ENCODE measurements at places on chromosomes 2 and 18. TPM values are rescaled to one million over a fixed set of nuclear protein-coding genes. Genes with fewer than 3 reads are reported as not detected.

GRCh38 chr18:14941792-14942191 lies 193.8 kb downstream of the ANKRD30B start:
- DNase-seq = no peak

Gene HAAO
- not detected for total RNA-seq

DNA sequence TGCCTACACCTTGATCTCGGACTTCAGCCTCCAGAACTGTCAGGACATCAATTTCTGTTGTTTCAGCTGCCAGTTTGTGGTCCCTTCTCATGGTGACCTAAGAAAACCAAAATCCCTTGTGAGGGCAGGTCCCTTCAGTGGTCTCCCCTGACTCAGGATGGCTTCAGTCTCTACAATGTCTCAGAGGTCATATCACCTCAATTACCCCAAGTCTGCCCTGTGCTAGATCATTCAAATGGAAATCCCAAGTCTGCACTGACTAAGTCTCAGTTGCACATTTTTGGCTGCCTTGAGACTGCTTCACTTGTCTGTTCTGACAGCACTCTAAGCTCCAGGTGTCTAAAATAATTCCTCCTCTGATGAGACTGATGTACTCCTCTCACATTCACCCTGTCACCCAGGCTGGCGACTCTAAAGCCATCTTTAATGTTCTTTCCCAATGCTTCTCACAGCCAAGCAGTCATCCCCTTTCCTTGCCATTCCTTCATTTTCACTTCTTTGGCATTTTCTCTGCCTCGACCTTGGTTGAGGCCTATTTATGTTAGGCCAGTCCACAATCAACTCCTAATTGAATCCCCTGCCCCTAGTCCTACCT lies 470.8 kb downstream of the DLGAP1 start:
- no peak for DNase-seq

Gene NCKAP5
- 6.5 TPM for total RNA-seq

- no peak for DNase-seq
Observed at GRCh38 chr2:217827430-217828201, 175.2 kb downstream of the TNS1 start.

- no peak for DNase-seq
Observed at GRCh38 chr2:237669283-237669627, 41.9 kb downstream of the LRRFIP1 start.

DNA sequence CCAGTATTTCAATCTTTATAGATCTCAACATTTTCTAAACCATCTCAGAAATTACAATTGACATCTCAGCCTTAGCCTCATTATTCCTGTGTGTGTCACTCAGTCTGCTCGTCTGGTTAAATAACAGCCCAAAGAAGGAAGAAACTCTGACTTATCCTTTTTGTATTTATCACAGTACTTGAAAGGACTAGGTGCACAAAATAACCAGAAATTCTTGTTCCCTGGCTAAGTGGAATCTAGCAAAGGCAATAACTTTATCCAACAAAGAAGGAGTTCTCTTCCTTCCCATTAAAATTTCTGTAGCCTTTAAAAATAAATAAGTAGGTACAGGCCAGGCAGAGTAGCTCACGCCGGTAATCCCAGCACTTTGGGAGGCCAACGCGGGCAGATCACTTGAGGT lies 139.9 kb upstream of the PID1 start:
- DNase-seq = no peak

GRCh38 chr18:51074605-51075004 lies 44.6 kb downstream of the SMAD4 start:
- no peak for DNase-seq

- DNase-seq = peak; percentile 18
Observed at GRCh38 chr2:86446060-86446459, 4.9 kb downstream of the KDM3A start.

Gene ZNF396
- total RNA-seq = 1.7 TPM

DNA sequence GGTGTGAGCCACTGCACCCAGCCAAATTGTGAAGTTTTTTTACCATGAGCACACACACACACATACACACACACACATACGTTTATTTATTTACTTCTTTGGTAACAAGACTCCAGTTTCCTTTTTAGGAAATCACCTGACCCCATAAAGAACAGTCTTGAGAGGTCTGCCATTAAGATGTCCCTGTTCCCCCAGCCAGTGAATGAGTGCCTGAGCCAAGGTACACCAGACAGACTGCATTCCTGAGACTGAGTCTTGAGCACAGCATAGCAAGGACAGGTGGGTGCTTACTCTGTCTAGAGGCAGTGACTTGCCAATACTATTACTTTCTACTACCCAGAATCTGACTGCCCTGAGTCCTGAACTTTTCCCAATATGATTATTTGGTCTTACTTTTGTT lies 167.2 kb upstream of the SATB2 start:
- no peak for DNase-seq

- peak; percentile 27 for DNase-seq
Observed at GRCh38 chr2:98911376-98912154, 24.5 kb downstream of the CRACDL start.

DNA sequence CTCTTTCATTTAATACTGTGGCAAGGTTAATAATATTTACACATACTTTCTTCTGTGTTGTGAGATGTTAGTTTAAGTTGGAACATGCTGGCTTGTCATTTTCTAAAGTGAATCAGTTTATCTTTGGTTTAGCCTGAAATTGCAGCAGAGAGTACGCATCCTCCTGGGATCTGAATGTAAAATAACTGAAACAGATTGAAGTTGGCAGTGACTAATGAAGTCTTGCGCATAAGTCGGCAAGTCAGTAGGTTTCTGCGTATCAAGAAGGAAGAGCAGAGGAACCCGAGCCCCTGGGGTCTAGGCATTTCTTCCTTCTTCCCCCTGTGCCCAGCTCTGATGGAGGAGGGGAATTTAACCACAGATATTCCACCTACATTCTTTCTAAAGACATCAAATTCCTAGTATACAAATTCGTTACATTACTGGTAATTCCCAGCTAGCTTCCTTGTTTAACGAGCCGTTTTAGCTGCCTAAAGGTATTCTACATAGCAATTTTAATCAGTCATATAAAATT lies 392.1 kb upstream of the RAB12 start:
- DNase-seq = no peak

GRCh38 chr2:130791617-130791939 lies 36.2 kb downstream of the AMER3 start:
- DNase-seq = no peak

Gene LYG2
- not detected for total RNA-seq

- DNase-seq = peak; percentile 29
Observed at GRCh38 chr18:51110073-51110797, 80.2 kb downstream of the SMAD4 start.

DNA sequence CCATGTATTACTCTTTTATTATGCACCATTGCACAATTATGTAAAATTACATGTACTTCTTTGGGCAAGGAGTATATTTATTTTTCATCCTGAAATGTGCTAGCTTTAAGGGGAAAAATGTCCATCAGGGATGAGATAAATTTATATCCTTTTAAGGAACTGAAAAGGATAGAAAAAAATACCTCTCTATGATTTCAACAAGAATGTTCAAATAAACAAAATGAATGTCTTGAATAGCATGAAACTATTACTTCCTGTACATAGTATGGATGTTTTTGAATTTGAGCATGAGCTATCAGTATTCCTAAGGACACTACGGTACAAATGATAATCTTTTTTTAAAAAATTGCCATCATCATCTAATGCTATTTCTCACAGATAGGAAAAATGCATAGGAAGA lies 1611.9 kb upstream of the ZEB2 start:
- DNase-seq = no peak

GRCh38 chr2:219688560-219689445 lies 61.4 kb downstream of the SLC4A3 start:
- DNase-seq = peak; percentile 98

Gene SKOR2
- not detected for total RNA-seq

Gene DPYSL5
- total RNA-seq = not detected

GRCh38 chr18:34993289-34993688 lies 47.9 kb upstream of the MAPRE2 start:
- no peak for DNase-seq

DNA sequence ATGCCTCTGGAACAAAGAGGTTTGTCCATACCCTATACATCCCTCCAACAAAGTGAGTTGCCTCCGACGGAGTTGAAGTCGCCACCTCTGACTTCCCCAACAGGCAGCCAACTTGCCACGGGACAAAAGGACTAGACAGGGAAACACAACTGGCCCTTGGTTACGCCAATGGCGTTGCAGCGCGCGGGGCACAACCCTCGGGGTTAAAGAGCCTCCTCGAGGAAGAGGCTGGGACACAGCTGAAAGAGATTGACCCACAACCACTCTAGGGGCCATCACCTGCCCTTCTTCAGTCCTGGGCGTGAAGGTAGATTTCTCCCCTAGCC lies 545 bp downstream of the GTF3C2 start:
- peak; percentile 72 for DNase-seq
